ENCODE measurements at places on chromosomes 16 and 17.

GRCh38 chr16:88920618-88921590, 54.4 kb upstream of the PABPN1L start:
- no peak for DNase-seq

- peak; percentile 20 for DNase-seq
Measured at GRCh38 chr17:37446027-37446426, 39.3 kb downstream of the TADA2A start.

GRCh38 chr17:45873728-45874127, 20.6 kb upstream of the MAPT start:
- DNase-seq = no peak

DNA sequence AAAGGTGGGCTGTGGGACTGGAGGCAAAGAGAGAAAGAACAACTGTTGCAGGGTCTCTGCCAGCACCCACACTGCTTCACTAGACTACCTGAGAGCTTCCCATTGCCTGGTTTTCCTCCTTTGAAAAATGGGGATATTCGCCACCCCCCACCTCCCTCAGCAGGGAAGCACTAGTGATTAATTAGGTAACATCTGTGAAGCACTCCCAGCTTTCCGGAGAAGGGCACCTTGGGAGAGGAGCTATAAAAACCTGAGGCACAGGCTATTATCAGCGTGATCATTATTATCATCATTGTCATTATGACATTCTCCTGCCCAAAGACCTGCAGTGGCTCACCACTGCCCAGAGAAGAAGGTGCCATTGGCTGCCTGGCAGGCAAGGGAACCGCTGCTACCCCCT, 83.5 kb downstream of the XYLT1 start:
- DNase-seq = no peak

- no peak for DNase-seq
Measured at GRCh38 chr16:83661656-83662055, 146.1 kb upstream of the HSBP1 start.

DNA sequence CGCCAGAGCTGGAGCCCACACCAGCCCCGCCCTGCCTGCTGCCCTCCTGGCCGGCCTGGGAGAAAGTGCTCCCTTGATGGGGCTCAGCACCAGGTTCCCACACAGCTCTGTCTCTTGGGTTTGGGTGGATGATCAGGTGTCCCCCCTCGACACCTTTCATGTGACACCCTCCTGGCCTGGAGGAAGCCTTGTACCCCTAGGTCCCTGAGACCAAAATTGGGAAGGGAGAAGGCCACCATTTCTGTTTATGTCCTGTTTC, 19.4 kb upstream of the PLLP start:
- DNase-seq = no peak

- no peak for DNase-seq
Measured at GRCh38 chr17:72927146-72927545, 165.3 kb downstream of the SLC39A11 start.

GRCh38 chr16:7545251-7545650, 212.6 kb downstream of the RBFOX1 start:
- no peak for DNase-seq

DNA sequence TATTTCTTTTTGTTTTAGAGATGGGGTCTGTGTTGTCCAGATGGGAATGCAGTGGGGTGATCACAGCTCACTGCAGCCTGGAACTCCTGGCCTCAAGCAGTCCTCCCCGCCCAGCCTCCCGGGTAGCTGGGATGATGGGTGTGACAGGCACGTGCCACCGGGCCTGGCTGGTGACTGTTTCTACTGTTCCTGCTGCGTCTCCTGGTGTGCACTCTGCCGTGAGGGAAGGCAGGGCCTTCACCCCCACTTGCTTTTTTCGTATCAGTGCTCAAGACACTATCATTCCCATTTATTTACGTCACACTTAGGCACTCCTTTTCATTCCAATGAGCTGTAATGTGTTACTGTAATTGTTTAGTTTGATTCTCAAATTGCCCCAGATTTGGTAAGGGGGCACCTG, 25.3 kb upstream of the PVALEF start:
- DNase-seq = no peak

DNA sequence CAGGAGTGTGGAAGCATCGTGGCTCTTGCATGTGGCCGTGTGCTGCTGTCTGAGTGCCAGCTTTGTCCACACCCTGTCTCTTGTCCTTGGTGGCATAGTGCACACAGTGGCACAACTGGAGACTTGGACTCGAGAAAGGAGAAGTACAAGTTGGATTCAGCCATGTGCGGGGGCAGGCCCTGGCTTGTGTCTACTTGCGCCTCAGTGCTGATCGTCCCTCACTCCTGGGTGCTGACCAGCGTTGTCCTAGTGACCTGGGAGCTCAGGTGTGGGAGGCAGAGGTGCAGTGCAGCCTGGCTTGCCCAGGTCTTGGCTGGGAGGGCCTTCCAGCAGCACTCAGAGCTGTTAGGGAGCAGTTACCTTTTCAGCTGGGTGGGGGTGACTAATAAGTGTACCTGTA, 20.6 kb downstream of the MPRIP start:
- DNase-seq = no peak

DNA sequence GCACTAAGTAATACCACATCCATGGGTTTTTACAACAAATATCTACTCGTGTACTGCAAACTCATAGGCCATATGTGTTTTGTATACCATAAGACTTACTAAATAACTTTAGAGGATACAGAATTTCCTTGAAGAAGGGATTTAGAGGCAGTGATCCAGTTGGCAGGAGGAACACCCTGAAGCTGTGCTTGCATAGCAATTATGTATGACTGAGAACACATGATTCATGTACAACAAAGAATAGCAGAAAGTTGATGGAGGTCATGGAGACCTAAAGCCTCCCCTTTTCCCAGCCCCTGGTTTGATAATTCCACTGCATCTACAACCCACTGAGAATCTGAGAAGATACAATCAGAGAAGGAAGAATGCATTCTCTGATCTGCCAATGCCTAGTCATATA, 83.8 kb upstream of the PMFBP1 start:
- no peak for DNase-seq

DNA sequence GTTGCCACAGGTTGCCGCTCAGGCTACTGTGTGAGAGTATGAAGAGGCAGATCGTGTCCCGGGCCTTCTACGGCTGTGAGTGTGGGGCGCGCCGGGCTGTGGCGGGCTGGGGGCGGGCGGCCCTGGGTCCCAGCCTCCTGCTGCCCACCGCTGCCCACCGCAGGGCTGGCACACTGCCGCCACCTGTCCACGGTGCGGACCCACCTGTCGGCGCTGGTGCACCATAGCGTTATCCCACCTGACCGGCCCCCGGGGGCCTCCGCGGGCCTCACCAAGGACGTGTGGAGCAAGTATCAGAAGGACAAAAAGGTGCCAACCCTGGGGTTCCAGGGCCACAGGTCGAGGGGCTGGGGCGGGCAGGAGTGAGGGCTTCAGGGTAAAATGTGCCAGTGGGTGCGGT, 28.7 kb downstream of the MNT start:
- peak; percentile 29 for DNase-seq

DNA sequence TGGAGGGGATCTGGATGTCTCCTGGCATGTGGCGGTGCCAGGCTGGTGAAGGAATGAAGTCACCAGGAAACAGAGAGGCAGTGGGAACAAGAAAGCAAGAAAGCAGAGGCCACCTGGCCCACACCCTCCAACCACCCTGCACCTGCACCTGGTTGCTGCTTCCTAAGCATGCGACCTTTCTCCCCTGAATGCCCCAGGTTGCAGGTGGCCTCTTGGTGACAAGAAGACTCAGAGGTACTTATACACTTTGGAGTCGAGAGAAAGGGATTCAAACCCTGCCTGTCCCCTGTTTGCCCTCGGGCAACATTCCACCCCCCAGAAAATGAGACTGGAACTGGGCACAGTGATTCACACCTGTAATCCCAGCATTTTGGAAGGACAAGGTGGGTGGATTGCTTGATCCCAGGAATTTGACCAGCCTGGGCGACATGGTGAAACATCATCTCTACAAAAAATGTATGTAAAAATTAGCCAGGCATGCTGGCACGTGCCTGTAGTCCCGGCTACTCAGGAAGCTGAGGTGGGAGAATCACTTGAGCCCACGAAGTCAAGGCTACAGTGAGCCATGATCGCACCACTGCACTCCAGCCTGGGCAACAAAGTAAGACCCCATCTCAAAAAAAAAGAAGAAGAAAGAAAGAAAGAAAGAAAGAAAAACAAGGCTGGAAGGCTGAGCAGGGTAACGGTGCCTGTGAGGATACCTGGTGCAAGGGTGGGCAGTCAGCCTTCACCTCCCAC, 34.6 kb upstream of the TNRC6C start:
- no peak for DNase-seq

DNA sequence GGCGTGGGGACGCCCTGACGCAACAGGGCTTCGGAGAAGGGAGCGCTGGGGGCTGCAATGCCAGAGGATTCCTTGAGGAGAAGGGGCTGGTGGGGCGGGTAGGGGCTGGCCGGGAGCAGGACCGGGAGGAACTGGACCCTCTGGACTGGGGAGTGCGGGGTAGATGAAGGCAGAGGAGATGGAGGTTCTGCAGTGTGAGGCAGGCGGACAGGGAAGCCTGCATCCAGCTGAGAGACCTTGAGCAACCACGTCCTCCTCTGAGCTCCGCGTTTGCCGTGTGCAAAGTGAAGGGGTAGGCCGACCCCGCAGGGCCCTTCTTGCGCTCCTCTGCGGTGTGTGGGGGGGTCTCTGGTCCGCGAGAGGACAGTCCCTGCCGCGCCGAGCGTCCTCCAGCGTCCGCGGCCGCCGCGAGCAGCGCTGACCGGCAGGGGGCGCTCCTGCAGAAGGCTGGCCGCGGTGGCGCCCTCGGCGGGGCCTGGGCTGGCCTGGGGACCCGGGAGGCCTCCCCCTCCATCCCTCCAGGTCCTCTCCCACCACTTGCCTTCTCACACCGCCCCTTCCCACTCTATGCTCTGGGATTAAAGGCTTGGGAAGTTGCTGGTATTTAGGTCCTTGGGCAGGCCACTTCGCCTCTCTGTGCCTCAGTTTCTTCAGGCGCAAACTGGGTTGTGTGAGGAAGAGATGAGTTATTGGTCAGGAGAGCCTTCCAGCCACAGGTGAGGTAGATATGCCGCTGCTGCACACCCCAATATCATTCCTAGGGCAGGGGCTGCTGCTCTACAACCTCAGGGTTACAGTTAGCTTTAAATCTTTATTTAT, 9.6 kb upstream of the WNT9B start:
- peak; percentile 95 for DNase-seq

GRCh38 chr17:16129441-16130205, 85.7 kb downstream of the NCOR1 start:
- no peak for DNase-seq

DNA sequence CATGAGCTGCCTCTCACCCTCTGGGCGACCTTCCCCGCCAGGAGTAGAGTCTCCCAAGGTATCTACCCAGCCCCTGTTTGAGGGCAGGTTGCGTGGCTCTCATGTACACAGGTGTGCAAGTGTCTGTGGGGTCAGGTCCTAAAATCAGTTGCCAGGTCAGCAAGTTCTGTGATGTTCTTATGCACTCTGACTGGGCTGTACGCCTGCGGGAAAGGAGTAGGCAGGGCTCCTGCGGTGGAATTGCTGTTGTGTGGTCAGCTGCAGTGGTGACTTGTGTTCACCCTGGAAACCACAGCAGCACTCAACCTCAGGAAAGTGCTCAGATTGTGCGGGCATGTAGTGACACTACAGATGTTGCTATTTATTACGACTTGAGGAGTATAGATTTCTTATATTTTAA, 19.4 kb downstream of the NARF start:
- DNase-seq = no peak

- DNase-seq = no peak
Measured at GRCh38 chr17:50212121-50212843, 10.9 kb upstream of the COL1A1 start.

DNA sequence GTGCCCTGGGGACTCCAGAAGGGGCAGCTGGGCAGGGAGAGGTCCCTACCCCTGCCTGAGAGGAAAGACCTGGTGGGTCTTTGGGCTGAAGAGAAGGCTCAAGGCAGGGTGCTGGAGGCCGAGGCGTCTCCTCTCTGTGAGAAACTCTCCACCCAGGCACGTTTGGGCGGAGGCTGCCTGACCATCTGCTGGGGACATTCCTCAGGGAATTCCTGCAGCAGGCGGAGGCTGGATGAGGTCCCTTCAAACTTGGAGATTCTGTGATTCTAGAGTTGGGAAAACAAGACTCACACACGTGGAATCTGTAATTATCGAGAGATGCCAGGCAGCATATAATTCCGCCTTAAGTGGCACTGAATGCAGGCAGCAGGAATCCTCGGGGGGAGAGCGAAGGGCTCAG, 21.1 kb upstream of the PHF12 start:
- no peak for DNase-seq

GRCh38 chr17:83053739-83054451, 25.5 kb upstream of the METRNL start:
- DNase-seq = no peak

DNA sequence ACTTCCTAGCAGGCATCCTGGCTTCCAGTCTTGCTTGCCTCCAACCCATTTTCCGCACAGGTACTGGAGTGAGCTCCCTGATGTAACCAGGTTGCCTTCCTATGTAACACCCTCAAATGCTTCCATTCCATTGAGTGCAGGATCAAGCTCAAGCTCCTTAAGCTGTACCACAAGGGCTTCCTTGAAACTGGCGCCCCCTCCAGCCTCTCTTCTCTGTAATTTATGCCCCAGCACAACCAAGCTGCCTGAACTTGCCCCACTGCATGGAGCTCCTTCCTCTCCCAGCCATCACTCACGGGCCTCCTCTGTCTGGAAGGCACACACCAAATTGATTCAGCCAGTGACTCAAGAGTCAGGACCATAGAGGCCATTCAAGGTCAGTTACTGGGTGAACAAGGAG, 234.8 kb upstream of the RPL38 start:
- peak; percentile 52 for DNase-seq

- DNase-seq = peak; percentile 44
Measured at GRCh38 chr17:42422412-42422957, 571 bp downstream of the CAVIN1 start.

DNA sequence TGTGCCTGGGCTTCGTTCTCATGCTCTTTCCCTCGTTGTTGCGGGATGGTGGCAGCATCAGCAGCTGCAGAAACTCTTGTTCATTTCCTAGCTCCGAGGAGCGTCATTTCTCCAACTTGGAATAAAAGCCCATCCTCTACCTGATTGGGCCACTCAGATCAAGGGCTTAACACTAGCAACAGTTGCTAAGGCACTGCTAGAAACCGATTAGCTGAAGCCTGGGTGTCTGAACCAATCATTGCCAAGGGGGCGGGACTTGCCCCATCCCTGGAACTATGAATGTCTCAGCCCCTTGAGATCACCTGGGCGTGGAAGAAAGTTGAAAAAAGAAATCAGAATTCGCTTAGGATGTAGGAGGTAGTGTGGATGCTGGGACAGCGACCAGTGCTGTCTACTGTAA, 145.3 kb downstream of the FOXL1 start:
- DNase-seq = peak; percentile 87
